ENCODE measurements at places on chromosomes 2 and 18.

- no peak for DNase-seq
Measured at GRCh38 chr2:8659092-8659734, 22.6 kb upstream of the ID2 start.

- no peak for DNase-seq
Measured at GRCh38 chr2:110853516-110853915, 121.1 kb downstream of the ACOXL start.

- DNase-seq, result no peak
Measured at GRCh38 chr18:26386002-26386401, 159.8 kb downstream of the TAF4B start.

DNA sequence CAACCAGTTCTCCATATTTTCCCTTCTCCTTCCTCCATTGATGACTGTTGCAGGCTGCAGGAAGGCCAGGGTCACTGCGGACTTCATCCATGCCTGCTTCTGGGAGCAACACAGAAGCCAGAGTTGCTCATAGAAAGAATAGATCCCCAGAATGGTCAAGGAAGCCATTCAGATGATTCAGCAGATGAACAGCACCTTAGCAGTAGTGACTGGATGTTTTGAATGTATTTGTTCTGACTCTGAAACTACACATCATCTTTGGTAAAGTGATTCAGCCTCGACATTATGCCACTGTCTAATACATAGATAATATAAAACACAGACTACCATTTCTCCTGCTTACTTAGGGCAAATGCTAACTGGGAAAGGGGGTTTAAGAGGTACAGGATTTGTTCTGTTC lies 411.6 kb downstream of the RND3 start:
- no peak for DNase-seq

DNA sequence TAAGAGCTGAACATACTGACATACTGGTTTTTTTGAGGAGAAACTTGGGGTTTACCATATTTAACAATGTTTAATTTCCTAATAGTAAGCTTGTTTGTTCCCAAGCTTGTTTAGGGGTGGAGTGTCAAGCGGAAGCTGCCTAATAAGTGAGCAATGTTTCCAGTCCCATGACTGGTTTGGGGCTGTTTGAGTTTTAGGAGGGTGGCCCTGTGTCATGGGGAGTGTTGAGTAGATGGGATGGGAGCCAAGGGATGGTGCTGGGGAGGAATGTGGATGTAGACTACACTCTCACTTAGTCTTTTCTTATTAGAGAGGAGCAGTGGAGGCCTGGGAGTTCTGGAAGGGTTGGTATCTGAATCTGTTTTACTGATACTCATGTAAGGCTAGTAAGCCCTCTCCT lies 128.5 kb downstream of the TANC1 start:
- no peak for DNase-seq

DNA sequence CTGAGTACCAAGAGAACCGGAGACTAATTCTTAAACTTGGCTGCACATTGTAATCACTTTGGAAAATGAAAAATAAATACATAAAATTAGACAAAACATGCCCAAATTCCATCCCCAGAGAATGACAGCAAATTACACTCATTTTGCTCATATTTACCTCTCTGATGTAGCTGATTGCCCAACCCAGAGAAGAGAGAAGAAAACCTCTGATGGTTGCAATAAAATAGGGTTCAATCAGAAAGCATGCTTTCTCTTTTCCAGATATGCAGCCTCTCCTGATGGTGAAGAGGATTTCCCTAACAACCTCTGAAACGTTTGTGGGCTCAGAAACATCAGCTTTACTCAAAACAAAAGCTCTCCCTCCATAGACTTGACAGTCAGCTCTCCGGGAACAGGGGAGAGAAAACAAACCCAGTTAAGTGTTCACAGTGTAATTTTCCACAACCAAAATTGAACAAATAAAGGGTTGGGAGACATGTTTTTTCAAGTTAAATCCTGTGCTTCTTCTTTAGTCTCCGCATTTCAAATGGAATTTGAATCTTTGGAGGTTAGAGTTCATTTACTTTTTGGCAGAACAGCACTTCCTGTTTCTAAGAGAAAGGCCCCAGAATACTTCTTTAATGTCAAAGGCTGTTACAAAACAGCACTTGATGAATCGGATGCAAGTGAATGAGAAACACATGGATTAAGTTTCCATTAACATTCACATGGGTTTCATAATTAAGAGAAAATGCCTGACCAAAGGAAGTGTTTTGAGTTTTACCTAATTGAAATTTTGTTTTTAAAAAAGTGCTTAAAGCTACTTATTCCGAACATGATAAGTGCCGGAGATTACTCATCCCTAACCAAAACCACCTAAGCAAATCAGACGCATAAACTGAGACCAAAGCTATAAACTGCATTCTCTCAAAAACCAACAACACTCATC lies 570.1 kb upstream of the SYT4 start:
- no peak for DNase-seq

- no peak for DNase-seq
Measured at GRCh38 chr2:24258718-24259117, 83.9 kb downstream of the FAM228A start.

- DNase-seq, result no peak
Measured at GRCh38 chr18:42255908-42256765, 301.1 kb downstream of the PIK3C3 start.

- DNase-seq, result no peak
Measured at GRCh38 chr18:45588376-45589355, 26.6 kb upstream of the SLC14A2 start.

- no peak for DNase-seq
Measured at GRCh38 chr18:26706911-26707351, 158.6 kb downstream of the AQP4 start.

DNA sequence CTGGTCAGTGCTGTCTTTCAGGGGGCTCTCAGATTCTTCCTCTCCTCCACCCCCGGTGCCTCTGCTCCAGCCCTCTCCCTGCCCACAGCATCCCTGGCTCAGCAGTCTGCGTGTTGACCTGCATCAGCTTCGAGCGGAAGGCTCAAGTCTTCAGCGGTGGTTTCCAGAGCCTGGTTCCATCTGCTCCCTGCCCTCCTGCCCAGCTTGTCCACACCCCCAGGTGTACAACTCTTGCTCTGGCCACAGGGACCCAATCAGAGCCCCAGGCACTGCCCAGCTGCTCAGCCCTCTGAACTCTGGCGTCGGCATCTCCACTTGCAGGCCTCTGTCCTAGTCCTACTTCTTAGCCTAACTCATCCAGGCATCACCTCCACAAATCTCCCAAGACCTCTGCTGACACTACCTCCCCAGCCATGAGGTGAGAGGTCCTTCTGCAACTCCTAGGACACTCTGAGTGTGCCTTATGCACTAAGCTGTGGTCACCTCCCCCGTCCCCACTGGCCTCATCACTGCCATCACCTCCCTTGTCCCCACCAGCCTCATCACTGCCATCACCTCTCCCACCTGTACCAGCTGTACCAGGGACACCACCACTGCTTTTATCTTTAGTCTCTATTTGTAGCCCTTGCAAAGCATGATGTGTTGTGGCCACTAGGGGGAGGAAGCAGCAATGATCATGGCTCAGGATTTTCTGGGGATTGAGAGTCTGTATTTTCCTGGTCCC lies 60.9 kb downstream of the EDAR start:
- no peak for DNase-seq

- no peak for DNase-seq
Measured at GRCh38 chr2:10830203-10830602, 17.6 kb upstream of the PDIA6 start.

DNA sequence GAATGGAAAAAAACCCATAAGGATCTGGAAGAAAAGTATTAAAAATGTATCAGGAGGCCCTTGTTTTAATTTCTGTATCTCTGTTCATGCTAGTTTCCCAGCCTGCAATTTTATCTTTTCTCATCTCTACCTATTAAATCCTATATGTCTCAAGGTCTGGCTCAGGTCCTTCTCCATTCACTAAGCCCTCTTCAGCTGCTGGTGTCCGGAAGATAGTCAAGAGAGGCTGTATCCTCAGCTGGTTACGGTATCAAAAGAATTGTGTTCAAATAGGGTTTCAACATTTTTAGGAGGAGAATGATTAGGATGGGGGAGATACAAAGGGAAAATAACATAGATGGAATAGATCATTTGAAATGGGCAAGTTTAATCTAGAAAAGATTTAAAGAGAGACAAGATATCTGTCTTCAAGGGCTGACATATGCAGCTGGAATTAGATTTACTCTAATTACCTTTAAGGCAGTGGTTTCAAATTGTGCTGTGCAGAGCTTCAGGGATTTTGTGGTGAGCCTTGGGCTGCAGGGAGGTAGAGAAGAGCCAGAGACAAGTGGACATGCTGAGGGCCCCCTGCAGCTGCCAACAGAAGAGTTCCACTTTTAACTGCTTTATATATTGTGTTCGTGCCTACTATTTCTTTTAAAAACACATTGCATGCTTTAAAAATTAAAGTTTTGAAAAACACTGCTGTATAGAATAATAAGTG lies 24.1 kb downstream of the GREB1L start:
- DNase-seq, result no peak

DNA sequence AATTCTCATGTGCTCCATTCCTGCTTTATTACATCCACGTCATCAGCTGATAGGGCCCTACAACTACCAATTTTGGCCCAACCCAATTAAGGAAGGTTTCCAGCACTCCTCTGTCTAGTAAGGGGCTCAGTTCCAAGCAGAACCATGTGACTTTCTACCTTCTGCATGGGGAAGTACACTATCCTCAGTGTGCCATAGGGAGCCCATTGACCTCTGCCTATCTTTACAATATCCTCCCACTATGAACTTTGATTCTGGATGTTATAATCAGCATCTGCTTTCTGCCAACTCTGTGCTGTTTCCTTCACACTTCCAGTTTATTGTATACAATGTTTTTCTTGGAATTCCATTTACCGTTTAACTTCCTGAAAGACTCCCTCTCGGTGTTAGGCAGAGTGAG lies 53.9 kb upstream of the GCFC2 start:
- DNase-seq, result no peak

DNA sequence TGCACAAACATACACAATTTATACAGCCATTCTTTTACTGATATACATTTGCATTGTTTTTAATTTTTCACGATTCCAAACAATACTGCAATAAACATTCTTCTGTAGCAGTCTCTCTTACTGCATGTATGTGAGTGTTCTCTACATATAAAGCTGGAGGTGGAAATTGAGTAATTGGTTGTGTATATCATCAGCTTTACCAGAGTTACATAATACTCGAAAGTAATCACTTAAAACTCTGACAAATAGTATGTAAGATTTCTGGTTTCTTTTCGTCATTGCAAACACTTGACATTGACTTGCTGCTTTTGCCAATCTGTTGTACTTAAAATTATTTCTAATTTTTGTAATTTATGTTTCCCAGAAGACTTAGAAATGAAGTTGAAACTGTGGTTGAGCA lies 110.2 kb downstream of the TDRD15 start:
- DNase-seq, result no peak

GRCh38 chr18:45163871-45164270 lies 451.4 kb upstream of the SLC14A2 start:
- DNase-seq, result no peak

GRCh38 chr2:158600155-158600802 lies 143.5 kb downstream of the PKP4 start:
- DNase-seq, result no peak

DNA sequence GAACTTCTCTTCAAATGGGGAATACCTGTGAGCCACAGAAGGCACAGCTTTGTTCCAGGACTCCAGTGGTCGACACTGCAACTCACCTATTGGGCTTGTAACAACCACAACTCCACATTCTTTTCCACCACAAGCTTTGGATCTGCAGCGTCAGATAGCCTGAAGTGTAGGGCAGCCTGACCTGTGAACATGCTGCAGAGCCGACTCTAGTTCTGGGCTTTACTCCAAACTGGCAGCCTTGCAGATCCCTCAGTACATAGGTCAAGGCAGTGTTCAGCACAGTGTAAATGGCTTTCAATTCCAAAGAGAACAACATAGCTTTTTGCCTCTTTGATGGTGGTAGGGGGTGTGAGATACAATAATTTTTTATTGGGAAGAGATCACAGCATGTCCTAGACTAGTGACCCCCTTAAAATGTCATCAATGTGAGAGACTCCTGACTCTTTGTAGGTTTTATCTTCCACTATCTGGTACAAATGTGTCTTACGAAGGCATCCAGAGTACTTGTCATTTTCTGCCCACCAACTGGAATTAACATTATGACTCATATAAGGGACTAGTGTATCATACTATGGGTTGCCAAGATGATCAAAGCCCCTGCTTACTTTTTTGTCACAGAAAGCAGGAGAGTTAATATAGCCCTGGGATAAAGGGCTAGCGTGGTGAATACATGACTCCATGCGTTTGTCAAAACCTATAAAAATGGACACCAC lies 149.8 kb downstream of the COPS8 start:
- DNase-seq, result no peak

DNA sequence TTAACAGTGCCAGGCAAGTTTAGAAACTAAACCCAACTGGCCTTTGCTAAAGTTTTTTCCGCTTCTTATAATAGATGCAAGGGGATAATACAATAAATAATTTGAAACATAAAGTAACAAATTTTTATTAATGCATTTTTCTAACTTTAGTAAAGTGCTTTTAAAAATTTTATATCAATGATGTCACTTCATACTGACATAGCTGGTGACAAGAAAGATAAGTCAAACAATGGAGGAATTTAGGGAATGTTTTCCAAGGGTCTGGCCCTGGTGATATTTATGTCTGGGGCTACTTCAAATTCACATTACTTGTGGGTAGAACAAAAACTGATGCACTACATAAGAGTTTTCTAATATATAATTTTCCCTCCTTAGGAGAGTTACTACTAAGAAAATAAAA lies 61.2 kb upstream of the CBLN2 start:
- no peak for DNase-seq

DNA sequence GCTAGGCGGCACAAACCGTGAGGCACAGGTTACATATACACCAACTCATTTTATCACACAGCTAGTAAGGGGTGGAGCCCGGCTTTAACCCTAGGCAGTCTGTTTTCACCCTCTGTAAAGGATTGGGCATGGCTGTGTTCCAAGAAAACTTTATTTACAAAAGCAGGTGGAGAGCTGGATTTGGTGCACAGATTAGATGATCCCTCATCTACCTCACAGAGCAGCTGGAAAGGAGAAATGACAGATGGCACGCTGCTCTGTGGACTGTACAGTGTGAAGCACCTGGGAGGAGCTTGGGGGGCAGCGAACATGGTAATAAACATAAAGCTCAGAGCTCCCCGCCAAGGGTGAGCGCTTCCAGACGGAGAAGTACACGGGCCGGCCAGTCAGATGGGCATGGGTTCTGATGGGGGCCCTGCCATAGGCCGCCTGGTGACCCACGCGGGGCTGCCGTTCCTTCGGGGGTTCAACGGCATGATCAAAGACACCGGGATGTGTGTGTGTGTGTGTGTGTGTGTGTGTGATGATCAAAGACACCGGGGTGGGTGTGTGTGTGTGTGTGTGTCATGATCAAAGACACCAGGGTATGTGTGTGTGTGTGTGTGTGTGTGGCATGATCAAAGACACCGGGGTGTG lies 862 bp upstream of the TMEM177 start:
- no peak for DNase-seq

DNA sequence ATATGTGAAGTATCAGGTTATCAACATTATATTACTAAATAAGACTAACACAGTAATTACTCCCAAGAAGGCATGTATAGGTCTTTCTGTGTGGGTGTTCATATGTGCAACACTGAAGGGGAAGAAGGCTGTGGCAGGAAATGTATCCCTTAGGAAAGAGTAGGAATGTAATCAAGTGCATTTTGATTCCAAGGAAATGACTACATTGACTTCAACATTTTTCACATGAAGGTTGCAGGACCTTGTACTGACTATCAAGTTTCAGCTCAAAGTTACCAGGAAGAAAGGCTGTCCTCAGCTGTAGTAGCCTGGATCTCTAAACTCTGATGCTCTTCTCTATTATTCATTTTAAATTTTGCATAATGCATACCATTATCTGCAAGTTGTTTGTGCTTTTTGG lies 680.8 kb downstream of the NYAP2 start:
- DNase-seq, result no peak

Data from memory B cell (primary cell).